ENCODE measurements at places on chromosomes 16 and 17.
A peak's percentile ranks its signal among the peaks of the same experiment; 100 is the strongest.

GRCh38 chr16:27972500-27972899 lies 91.0 kb downstream of the GSG1L start:
- DNase-seq: no peak
- H3K36me3 ChIP-seq: no peaks in the 10 kb centered on the region
- no peaks in the 10 kb centered on the region for H3K4me1 ChIP-seq
- H3K4me3 ChIP-seq: no peak overlapping the region

DNA sequence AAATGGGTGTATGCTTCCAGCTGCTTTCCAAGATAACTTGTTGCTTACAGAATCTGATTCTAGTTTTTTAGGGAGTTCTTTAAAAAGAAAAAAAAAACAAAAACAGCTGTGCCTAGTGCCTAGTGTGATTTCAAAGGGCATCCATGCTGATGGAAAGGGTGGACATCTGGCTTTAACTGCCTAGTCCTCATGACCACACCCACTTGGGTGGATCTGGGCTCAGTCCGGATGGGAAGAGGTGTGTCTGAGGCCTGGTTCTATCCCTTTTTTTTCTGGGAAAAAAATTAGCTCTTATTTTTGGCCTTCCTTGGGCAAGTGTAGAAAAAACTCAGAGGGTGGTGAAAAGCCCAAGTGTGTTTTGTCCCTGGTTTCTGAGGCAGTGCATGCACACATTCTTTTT lies 132.3 kb upstream of the CDH11 start:
- no peaks in the 10 kb centered on the region for H3K36me3 ChIP-seq
- no peaks in the 10 kb centered on the region for H3K4me1 ChIP-seq
- no peak for DNase-seq
- H3K4me3 ChIP-seq: no peak overlapping the region

GRCh38 chr17:46977750-46978488 lies 1.1 kb downstream of the RPRML start:
- H3K4me1 ChIP-seq: peaks cover 14% of the 10 kb centered on the region
- no peak for DNase-seq
- no peaks in the 10 kb centered on the region for H3K36me3 ChIP-seq
- peak overlapping the region; percentile 61 for H3K4me3 ChIP-seq

GRCh38 chr17:75689441-75689873 lies 22.3 kb downstream of the SAP30BP start:
- DNase-seq: peak; percentile 38
- peak overlapping the region; percentile 70 for H3K27ac ChIP-seq
- peaks cover 32% of the 10 kb centered on the region for H3K4me1 ChIP-seq
- no peak overlapping the region for H3K4me3 ChIP-seq
- peaks cover 5% of the 10 kb centered on the region for H3K36me3 ChIP-seq

DNA sequence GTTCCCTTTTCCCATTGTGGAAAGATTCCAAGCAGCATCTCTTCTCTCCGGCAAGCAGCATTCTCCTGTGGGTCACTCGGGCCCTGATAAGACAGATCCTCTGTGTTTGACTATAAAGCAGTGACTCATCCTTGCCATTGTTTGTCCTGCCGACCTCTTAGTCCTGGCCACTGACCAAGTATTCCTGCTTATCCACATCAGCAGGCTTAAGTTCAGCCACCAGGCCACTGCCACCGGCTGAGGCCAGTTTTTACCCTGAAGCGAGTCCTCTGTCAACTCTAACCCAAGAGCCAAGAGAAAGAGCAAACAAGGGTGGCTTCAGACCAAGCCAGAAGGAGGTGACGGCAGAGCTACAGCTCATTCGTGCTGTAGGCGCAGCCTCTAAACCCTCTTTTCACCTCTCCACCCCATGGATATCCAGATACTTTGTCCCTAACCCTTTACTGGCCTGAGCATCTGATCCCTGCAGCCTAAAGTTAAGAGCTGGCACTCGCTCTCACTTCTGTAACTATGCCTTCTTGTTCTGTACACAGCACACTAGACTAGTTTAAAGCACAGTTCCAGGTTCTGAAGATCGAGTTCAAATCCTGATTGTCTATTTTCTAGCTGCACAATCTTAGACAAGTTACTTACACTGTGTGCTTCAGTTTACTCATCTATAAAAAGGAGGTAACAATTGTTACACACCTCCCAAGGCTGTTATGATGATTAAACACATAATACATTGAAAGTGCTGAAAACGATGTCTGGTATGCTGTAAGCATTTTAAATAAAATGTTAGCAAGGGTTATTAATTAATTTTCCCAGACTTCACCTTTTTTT lies 31.0 kb downstream of the SOX9 start:
- no peaks in the 10 kb centered on the region for H3K27me3 ChIP-seq
- H3K36me3 ChIP-seq: no peaks in the 10 kb centered on the region
- H3K4me3 ChIP-seq: no peak overlapping the region
- DNase-seq: no peak
- H3K4me1 ChIP-seq: no peaks in the 10 kb centered on the region

- H3K36me3 ChIP-seq: peaks cover 3% of the 10 kb centered on the region
- no peaks in the 10 kb centered on the region for H3K27me3 ChIP-seq
- peak overlapping the region; percentile 80 for H3K4me3 ChIP-seq
- no peak for DNase-seq
Observed at GRCh38 chr16:23837553-23838308, 1.9 kb downstream of the PRKCB start.

DNA sequence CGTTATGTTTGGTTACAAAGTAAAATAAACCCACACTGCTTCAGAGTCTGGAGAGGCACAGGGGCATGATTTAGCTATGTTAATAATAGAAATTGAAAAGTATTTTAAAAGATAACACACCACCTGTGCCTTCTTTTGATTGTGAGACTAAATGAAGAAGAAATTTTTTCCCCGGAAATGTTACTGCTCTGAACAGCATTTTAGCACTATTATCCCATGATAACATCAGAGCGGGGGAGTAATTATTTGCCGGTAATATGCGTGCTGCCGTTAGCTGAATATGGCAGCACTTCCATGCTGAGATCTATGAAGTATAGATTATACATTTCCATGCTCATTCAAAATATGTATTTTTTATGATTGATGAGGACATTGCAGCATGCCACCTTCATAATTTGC lies 500.2 kb upstream of the HSBP1 start:
- no peak overlapping the region for H3K27ac ChIP-seq
- H3K4me1 ChIP-seq: no peaks in the 10 kb centered on the region
- H3K27me3 ChIP-seq: no peaks in the 10 kb centered on the region
- H3K36me3 ChIP-seq: no peaks in the 10 kb centered on the region
- no peak overlapping the region for H3K4me3 ChIP-seq

DNA sequence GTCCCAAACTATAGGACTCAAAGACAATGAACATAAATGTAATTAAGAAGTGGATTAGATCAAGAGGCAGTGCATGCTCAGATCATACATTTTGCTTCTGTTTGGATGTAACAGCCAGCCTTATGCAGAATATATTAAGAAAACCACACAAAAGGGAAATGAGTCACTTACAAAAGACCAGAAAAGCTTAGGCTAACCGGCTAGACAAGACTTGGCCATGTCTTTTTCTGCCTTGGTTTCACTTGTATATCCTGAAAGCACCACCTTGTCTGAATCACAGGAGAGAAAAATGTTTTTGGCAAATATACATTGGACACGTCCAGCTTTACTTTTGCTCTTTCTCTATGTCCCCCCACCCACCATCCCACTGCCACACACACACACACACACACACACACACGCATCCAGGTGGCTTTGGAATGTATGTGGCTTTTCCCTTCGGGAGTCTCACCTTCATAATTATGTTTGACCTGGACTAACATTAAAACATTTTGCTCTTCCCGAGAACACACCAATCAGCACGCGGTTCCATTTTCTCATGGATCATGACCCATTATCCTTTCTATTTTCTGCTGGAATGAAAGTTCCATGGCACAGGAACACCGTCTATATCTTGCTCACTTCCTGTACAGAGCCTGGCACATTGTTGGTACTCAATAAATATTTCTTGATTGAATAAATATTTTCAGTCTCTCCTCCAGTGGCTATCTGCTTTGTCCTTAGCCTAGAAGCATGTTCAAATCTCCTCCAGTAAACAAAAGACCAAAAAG lies 64.6 kb downstream of the CDK5R1 start:
- no peak overlapping the region for H3K4me3 ChIP-seq
- peaks cover 7% of the 10 kb centered on the region for H3K4me1 ChIP-seq
- no peaks in the 10 kb centered on the region for H3K27me3 ChIP-seq

DNA sequence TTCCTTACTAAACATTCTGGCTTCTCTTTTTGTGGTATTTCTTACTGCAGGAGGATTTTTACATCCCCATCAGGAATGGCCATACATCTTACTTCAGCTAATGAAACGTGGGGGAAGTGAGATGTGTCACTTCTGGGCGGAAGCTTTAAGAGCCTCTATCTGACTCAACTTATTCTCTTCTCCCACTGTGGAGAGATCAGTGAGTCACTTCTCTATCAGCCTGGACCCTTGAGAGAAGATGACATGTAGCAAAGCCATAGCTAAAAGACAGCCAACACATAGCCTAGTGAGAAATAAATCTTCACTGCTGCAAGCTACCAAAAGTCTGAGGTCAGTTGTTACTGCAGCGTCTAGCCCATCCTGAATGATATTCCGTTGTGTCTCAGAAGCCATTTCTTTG lies 1066.7 kb upstream of the RBFOX1 start:
- no peaks in the 10 kb centered on the region for H3K36me3 ChIP-seq
- DNase-seq: no peak
- no peaks in the 10 kb centered on the region for H3K4me1 ChIP-seq

GRCh38 chr17:31274252-31274651 lies 22.8 kb downstream of the OMG start:
- no peak overlapping the region for H3K27ac ChIP-seq
- H3K36me3 ChIP-seq: no peaks in the 10 kb centered on the region
- no peak for DNase-seq
- no peaks in the 10 kb centered on the region for H3K4me1 ChIP-seq
- H3K27me3 ChIP-seq: no peaks in the 10 kb centered on the region
- no peak overlapping the region for H3K4me3 ChIP-seq

DNA sequence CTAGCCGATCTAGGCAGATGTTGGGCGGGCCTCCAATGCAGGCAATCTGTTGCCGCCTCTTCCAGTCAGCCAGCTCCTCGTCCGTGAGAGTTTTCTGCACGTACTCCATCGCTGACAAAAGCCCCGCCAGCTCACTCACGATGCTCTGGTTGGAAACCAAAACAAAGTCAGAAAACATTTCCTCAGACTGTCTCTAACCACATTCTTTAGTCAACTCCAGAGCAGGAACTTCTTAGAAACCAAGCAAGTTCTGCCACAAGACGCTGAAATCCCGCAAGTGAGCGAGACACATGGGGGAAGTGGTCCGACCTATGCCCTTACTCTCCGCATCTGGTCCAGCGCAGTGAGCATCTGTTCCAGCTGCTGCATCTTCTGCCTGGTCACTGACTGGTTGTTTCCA lies 49.1 kb downstream of the STAT5A start:
- peak; percentile 70 for DNase-seq
- peaks cover 43% of the 10 kb centered on the region for H3K4me1 ChIP-seq
- no peak overlapping the region for H3K4me3 ChIP-seq

GRCh38 chr16:75398333-75398732 lies 35.0 kb downstream of the CFDP1 start:
- H3K4me3 ChIP-seq: no peak overlapping the region
- DNase-seq: no peak
- H3K36me3 ChIP-seq: peaks cover 16% of the 10 kb centered on the region

GRCh38 chr16:80023865-80024264 lies 423.3 kb upstream of the MAF start:
- no peak overlapping the region for H3K27ac ChIP-seq
- H3K4me1 ChIP-seq: peaks cover 5% of the 10 kb centered on the region
- no peaks in the 10 kb centered on the region for H3K36me3 ChIP-seq
- H3K4me3 ChIP-seq: no peak overlapping the region

DNA sequence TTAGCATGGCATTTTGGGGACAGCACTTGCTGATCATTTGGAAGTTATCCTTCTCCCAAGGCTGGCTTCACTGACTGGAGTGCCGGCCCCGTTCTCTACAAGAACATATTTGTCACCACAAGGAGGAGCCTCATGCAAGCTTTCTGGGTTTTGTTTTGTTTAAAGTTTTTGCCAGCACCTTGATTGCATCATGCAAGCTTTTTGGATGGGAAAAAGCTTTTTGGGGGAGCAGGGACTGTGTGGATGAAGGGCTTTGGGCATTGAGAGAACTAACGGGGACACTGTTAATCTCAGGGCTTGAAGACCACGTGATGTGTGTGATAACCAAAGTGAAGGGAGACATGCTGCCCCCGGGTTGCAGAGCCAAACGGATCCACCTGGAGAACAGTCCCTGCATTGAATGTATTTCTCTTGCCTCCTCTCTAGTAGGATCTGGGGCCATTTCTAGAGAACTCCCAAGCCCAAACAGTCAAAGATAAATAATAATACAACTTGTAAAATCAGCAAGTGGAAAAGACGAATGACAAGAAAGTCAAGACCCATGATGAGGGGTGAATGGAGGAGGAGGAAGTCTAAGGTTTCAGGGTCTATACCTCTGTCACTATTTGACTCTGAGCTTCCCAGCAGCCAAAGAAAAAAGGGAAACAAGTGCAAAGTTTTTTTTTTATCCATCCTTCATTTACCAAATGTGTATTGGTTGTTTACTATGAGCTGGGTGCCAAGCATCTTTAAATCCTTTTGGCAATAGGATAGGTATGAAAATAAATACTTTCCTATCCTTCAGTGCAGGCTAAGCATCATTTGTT lies 17.2 kb downstream of the TMEM114 start:
- no peak for DNase-seq
- no peaks in the 10 kb centered on the region for H3K4me1 ChIP-seq
- peaks cover 44% of the 10 kb centered on the region for H3K27me3 ChIP-seq
- no peaks in the 10 kb centered on the region for H3K36me3 ChIP-seq

DNA sequence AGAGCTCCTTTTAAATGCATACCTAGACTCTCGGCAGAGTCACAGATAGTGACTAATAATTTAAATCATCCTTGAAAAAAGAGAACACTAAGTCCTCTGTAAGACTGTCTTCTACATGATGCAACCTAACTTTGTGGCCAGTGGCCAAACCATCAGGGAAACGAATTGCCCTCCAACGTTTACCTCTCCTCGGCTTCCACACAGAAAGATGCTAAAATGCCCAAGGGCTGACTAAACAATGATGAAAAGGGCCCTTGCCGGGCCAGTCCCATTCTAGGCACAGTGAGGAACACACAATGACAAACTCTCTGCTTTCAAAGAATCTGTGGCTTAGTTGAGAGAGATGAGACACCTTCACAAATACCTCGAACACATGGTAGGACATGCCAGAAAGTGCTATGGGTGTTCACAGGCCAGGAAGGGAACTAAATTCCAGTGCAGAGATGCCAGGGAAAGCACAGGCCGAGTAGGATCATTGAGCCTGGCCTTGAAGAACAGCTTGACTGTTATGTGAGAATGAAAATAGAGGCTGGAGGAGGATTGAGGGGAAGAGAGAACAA lies 35.3 kb upstream of the PITPNM3 start:
- H3K27ac ChIP-seq: no peak overlapping the region
- H3K36me3 ChIP-seq: peaks cover 65% of the 10 kb centered on the region
- DNase-seq: no peak
- no peak overlapping the region for H3K4me3 ChIP-seq
- H3K27me3 ChIP-seq: no peaks in the 10 kb centered on the region
- H3K4me1 ChIP-seq: no peaks in the 10 kb centered on the region

GRCh38 chr17:219696-220095 lies 38.2 kb upstream of the DOC2B start:
- H3K27me3 ChIP-seq: no peaks in the 10 kb centered on the region
- H3K36me3 ChIP-seq: no peaks in the 10 kb centered on the region
- H3K27ac ChIP-seq: no peak overlapping the region
- no peak for DNase-seq
- H3K4me1 ChIP-seq: peaks cover 6% of the 10 kb centered on the region
